Fibroblast of villous mesenchyme (primary cell): ENCODE measurements at places on chromosomes 1 and 21.

DNA sequence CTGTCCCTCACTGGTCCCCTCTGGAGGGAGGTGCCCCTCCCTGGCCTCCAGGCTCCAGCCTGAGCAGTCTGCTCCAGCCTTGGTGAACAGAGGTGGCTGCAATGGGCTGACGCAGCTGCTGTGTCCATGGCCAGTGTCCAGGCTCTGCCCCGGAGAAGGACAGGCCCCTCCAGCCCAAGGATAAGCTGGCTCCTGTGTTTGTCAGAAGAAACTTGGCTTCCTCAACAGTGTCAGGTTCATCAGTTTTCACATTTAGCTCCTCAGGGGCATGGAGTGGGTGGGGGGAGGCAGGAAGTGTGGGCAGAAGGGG lies 402.8 kb downstream of the MATN1 start:
- DNase-seq = no peak

DNA sequence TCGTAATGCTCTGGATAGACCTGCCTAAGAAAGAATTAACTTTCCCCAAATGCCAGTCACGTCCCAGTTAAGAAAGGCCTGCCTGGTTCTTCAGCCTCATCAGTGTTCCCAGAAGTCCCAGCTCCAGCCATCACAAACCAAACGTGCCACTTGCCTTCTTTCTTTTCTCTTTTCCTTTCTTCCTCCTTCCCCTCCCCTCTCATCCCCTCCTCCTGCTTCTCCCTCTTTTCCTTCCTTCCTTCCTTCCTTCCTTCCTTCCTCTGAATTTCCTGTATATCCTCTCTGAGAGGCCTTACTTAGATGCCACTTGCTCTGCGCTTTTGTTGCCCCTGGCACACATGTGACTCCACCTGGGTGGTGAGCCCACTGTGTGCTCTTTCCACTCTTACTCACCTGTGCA lies 228.2 kb downstream of the NFIA start:
- no peak for DNase-seq

DNA sequence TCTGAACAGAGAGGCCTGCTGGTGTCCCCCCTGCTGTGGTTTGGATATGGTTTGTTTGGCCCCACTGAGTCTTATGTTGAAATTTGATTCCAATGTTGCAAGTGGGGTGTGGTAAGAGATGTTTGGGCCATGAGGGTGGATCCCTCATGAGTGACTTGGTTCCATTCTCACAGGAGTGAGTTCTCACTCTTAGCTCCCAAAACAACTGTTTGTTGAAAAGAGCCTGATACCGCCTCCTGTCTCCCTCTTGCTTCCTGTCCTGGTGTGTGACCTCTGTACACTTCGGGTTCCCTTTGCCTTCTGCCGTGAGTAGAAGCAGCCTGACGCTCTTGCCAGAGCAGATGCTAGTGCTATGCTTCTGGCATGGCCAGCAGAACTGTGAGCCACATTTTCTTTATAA lies 60.5 kb downstream of the C21orf91 start:
- peak; percentile 30 for DNase-seq

DNA sequence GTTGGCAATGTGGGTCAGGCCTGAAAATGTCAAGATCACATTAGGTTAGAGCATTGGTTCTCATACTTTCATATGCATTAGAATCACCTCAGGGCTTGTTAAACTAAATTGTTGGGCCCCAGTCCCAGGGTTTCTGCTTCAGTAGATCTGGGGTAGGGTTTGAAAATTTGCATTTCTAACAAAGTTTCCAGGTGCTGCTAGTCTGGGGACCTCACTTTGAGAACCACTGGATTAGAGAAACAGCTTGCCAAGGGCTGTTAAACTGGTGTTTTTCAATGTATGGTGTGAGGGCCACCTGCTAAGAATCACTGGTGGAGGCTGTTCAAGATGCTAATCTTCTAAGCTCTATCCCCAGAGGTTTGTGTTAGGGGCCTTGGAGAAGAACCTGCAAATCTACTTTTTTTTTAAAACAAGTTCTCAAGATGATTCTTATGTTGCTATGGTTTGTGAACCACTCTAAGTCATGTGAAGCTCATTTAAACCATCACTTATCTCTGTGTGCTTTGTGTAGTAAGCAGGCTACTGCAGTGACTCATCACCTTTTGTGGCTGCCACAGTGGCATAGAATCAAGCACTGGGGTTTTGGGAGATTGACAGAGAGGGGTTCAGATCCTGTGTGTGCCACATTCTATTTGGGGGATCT lies 152.2 kb downstream of the S1PR1 start:
- no peak for DNase-seq

- no peak for DNase-seq
These were observed 80.4 kb downstream of the KIF26B start for GRCh38 chr1:245235156-245235555.

GRCh38 chr1:200161801-200162200 lies 134.3 kb downstream of the NR5A2 start:
- no peak for DNase-seq

GRCh38 chr1:231541842-231542241 lies 13.4 kb downstream of the TSNAX start:
- no peak for DNase-seq

- no peak for DNase-seq
These were observed 6.0 kb downstream of the PLEKHG5 start for GRCh38 chr1:6485168-6486101.

DNA sequence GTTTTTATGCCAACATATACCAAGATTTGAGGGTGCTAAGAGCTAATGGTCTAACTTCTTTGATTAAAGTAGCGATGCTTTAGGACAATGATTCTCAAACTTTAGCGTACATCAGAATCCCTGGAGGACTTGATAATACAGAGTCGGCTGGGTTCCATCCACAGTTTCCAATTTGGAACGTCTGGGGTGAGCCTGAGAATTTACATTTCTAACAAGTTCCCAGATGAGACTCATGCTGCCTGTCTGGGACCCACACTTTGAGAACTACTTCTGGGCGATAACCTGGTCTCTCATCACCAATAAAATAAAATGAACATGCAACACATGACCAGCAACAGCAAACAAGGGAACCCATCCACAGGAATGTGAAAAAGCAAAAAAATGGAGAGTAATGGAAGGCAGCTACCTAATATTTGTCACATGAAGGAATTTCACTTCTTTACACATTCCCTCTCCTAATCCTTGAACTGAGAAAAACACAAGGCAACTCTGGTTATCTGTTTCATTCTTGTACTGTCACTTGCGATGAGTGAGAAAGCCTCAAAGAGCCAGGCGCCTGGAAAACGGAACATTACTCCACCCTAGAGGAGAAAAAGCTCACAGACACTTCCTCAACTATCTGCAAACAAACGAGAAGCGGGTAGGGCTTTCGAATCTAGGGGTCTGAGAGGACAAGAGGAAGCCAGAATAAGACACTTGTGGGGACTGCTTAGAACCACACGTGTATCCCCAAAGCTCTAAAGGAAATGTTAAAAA lies 14.0 kb downstream of the HSF2BP start:
- DNase-seq = peak; percentile 97

- DNase-seq = peak; percentile 99
These were observed 147.8 kb downstream of the TOMM20 start for GRCh38 chr1:234980645-234981396.

DNA sequence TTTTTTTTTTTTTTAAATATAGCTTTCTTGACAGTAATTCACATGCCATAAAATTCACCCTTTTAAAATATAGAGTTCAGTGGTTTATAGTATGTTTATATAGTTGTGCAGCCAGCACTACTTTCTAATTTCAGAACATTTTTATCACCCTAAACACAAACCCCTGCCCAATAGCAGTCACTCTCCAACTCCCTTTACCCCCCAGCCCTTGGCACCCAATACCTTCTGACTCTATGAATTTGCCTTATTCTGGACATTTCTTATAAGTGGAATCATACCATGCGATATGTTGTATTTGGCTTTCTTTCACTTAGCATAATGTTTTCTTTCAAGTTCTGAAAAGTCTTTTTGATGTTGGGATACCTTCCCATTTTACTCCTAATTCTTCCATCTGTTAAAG lies 42.5 kb upstream of the NEXN start:
- no peak for DNase-seq

GRCh38 chr1:23807453-23807852 lies 6.9 kb upstream of the GALE start:
- DNase-seq = no peak

DNA sequence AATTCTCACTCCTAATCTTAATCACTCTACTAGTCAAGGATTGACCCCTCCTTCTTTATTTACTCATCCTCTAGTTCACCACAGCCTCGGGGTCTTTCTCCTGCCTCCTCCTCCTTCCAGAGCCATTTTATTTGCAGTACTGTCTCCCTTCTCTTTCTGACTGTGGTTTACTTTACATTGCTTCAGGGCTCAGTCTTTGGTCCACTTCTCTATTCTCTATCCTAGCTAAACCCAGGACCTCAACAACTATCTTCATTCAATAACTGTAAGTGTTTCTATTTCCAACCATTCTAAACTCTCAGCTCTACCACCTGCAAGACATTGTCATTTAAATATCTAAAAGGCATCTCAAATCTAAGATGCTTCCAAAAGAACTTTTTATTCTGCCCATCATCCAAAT lies 493.8 kb downstream of the TTLL7 start:
- no peak for DNase-seq

DNA sequence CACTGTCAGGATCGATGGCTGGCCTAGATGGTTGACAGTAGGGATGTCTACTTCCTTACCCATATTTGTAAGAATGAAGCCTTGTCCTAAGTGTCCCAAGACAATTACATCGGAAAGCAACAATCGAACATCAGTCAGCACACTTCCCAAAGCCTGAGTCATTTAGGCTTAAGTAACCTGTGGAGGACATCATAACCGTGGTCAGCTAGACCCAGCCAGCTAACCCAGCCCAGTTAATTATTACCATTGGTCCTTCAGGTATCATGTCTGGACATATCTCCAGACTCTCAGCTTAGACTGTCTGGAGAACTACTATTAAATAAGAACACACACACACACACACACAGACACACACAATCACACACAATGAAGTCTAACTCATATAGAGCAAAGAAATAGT lies 264.7 kb downstream of the TRABD2B start:
- DNase-seq = no peak

- no peak for DNase-seq
These were observed 56.5 kb downstream of the CDC7 start for GRCh38 chr1:91557039-91557690.

DNA sequence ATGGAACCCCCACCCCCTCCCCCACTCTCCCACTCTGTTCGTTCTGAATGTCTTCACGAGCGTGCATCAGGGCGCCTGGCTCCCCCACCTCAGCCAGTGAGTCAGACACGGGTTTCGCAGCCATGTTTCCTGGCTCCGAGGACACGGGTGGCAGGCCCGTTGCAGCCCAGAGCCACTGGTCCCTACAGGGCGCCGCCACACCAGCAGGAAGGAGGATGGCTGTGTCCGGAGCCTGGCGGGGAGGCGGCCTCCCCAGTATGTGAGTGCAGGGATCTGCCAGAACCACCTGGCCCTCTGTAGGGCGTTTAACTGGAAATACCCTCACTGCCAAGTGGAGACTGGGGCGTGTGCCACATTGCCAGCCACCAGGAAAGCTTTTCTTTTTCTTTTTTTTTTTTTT lies 18.5 kb downstream of the CSTB start:
- DNase-seq = no peak

DNA sequence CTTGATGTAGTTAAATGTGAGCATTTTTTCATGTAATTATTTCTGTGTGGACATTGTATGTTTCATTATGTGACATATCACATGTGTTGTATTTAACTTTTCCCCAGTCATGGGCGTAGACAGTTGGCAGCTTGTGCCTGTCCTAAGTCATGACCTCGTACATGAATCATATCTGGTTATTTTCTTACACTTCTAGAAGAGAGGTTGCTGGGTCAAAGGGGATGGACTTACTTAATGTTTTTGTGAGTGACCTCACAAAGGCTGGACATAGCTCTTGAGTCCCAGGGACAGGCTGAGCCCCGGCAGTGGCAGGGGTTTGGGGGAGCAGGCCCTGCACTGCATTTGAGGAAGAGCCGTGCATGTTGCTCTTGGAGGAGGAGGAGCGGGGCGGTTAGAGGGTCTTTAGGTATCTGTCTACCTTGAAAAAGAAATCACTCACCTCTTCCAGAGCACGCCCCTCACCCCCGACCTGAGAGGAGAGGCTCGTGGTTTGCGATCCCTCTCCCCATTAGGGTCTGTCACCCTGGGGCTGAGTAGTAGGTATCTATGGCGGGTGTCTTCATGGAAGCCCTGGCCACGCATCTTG lies 16.4 kb downstream of the IFNGR2 start:
- DNase-seq = peak; percentile 93

GRCh38 chr1:118257946-118258345 lies 72.9 kb upstream of the SPAG17 start:
- DNase-seq = no peak

- no peak for DNase-seq
These were observed 6.4 kb upstream of the RGS2 start for GRCh38 chr1:192802406-192802805.

DNA sequence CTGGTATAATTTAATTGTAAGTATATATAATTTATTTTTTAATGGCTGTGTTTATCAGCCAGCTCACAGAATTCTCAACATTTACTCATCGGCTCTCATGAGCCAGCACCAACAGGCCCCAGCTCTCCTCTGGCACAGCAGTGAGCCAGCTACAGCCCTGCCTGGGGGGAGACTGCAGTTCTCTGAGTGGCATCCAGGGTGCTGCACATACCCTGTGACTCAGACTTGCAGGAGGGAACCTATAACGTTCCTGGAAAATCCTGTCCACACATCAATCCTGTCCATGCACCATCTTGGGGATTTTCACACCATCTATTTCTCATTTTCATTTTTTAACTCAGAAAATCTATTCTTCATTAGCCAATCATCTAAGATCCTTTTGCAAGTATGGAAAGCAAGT lies 36.5 kb downstream of the FHAD1 start:
- DNase-seq = no peak

- no peak for DNase-seq
These were observed 147.9 kb upstream of the POU3F1 start for GRCh38 chr1:38194472-38194871.

GRCh38 chr1:36134031-36134430 lies 9.0 kb upstream of the COL8A2 start:
- no peak for DNase-seq

DNA sequence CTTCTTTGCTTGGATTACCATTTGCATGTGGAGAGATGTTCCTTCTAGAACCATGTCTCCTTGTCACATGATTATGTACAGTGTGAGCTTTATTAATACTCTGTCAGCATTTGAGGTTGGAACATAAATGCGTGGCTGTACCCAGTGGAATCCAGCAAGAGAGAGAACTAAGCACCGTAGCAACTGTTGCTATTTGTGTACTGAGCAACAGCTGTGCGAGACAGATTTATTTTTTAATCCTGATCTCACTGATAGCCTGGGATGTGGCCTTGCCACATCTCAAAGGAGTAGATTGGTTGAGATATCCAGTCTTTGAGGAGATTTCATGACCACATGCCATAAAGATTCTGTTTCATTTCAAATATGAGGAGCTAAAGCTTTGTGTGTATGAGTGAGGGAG lies 43.4 kb downstream of the KIF1B start:
- peak; percentile 98 for DNase-seq
